ENCODE measurements at places on chromosomes 7 and 10.
A peak's percentile ranks its signal among the peaks of the same experiment; 100 is the strongest.

DNA sequence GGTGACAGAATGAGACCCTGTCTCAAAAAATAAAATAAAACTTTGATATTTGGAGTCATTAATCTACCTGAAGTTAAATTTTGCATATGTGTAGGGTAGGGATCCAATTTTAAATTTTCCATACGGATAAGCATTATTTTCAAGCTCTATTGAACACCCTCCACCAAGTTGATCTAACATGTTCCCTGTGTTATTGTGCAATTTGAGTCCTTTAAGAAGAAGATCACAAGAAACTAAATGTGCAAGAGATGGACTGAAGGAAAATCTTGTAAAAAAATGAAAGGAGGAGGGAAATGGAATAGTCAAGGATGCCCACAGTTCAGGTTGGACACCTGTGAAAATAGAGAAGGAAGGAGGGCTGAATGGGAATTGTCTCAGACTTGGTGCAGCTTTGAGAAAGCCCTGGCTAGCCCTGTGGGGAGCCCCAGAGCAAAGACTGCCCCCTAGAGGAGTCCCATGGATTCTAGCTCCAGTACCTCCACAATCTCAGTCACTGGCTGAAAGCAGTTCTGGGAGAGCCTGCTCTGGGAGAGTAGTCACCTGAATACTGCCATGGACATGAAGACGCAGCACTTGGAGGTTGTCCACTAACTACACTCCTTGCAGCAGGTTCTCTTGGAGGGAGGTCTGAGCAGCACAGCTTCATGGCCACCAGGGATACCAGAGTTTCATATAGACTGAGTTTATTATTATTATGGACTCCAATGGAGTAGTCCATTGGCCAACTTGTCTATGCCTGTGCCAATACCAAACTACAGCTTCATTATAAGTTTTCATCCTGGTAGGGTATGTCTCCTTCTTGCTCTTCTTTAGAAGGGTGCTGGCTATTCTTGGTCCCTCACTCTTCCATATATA, 5.7 kb upstream of the TIAL1 start:
- DNase-seq = no peak

DNA sequence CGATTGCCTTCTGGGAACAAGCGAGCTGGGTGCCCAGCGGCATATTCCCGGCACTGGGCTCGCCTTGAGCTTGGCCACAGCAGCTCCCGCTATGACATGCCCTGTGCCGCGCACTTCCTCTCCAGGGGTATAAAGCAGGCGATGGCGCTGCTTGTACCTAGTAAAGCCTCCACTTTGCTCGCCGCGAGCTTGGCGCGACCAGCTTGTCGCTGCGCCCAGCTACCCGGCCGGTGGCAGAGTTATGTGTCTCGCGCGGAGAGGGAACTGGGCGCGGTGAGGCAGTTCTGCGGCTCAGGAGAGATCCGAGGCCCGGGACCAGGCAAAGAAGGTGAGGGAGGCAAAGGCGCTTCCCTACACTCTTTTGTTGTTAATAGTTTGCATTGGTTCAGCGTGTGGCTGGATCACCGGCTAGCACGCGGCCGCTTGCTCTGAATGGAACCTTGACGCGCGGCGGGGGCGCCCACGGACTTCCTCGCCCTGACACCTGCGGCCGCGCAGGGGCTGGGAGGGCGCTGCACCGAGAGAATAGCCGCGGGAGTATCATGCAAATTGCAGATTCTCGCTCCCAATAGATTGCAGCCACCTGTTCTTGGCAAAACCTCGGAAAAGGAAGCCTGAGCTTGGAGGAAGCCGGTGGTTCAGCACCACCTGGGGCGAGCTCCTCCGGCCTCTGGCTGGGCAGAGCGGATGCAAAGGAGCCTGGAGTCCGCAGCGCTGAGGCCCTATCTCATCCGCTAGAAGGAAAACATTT, 3.0 kb upstream of the BUB3 start:
- DNase-seq = no peak

DNA sequence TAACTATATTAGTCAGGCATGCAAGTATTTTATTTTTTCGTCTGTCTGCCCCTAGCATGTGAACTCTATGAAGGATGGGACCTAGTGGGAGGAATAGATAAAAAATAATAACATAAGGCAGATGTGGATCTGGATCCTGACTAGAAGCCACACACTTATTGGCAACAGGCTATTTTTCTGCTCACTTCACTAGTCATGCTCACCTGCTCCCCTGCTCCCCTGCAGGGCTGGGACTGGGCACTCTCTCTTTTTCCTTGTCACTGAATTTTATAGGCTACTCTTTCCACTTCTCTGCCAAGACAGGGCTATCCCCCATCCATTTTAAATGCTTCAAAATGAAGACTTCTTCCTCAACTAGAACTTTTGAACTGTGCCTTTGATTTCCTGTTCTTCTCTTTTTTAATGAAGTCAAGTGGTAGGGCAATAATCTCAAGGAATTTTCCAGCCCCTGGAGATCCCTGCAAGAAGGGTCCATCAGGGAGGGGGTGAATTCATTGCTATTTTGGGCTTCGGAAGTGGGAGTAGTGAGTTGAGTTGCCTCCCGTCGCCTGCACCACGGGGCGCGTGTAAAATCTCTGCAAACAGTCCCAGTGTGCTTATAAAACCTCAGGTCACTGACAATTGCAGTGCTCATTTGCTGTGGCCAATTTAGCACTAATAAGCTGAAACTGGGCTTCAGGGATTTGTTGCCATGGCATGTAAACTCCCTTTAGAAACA, 156.7 kb upstream of the NPVF start:
- DNase-seq = peak; percentile 61

DNA sequence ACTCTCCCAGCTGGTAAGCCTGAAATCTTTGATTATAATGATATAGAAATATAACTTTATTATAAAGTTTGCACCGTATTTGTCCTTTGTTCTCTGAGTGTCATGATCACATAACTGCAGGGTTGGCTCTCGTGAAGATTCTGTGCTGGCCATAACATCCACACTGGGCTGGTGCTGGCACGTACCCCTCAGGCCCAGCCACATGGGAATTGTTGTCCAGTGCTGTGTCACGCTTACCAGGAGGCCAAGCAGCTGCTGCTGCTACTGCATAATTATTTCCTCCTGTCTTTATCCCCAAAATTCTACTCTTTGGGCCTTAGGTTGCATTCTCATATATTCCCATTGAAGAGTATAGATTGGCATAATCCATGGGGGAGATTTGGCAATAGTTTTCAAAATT, 20.8 kb upstream of the UCN3 start:
- DNase-seq = no peak

DNA sequence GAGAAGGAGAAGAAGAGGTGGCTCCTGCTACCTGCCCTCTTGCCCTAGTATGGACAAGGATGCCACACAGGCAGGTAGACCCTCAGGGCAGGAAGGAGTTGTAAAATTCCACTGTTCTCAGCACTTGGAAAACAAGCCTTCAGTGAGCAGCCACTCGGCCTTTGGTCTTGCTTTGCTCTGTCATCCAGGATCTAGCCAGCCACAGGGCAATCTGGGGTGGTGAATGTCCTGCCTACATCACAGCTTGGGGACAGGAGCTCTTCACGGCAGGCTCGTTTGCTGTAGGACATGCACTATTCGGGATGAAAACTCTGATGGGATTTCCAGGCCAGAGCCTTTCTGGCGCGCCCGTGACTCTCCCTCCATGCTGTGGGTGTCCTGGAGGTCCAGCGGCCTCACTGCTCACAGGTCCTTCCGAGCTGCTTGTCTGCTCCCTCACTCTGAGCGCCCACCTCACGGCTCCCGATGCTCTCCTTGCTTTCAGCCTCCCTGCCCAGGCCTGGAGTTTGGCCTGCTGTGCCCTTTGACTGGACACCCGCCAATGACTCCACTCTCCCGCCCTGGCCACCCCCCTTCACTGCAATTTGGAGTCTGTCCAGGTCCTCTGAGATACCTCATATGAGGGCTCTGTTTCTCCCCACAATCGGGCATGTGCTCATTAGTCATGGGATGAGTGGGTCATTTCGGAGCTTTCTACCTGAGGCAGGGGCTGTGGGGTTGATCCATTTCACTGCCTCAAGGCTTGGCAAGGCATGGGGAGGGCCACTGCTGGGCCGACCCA, 227.2 kb upstream of the GRB10 start:
- no peak for DNase-seq

DNA sequence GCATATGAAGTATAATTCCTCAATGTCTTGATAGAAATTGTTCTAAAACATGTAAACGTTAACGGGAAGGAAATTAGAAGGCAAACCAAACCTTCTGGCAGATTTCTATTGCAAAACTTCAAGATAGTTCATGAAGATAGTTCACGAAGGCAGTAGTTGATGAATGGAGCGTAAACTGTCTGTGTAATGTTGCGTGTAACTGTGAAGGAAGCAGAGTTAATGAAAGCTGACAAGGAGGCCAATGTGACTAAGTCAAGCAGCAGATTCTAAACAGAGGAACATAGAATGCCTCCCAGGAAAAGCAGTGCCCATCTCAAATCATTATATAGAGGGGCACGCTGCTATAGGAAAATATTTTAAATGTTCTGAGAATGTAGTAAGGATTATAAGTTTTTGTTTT, 659.7 kb upstream of the IGFBP3 start:
- DNase-seq = no peak

GRCh38 chr7:135299235-135299634, 65.6 kb downstream of the STRA8 start:
- DNase-seq = no peak

- peak; percentile 40 for DNase-seq
Measured at GRCh38 chr7:137882806-137883205, 36.0 kb upstream of the DGKI start.

DNA sequence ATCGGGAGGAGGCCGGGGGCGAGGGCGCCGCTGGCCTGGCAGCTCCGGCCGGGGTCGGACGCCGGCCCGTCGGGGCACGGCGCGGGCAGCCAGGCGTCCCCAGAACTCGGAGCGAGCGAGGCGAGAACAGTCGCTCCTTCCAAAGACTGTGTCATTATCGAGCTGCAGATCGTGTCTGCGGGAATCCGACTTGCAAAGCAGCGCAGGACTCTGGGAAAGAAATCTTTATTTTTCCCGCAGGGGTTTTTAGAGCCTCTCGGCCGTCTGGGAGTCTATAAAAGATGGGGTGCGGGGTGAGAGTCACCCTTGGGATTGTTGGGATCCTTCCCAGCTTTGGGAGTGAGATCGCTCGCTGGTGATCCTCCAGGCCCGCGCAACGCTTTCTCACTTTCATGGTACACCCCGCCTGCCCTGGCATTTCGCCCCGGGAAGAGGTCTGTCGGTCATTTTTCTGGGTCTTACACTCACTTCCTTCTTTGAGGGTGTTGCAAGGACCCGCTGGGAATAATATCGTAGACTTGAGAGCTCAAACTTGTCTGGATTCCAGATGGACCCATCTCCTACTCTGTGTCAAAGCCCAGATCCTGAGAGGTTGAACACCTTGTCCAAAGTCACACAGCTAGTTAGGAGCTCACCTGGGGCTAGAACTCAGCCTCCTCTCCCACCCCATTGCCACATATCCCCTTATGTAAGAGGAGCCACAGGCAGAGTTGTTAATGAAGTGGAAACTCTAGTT, 1.0 kb downstream of the UBTD1 start:
- peak; percentile 57 for DNase-seq

GRCh38 chr10:124025660-124026588, 67.5 kb downstream of the CHST15 start:
- peak; percentile 8 for DNase-seq

GRCh38 chr10:124724279-124725027, 19.7 kb downstream of the FAM53B start:
- DNase-seq = peak; percentile 35

- DNase-seq = no peak
Measured at GRCh38 chr7:97680622-97681021, 51.3 kb upstream of the TAC1 start.

GRCh38 chr10:3400348-3400747, 227.8 kb upstream of the PITRM1 start:
- DNase-seq = no peak

- DNase-seq = no peak
Measured at GRCh38 chr10:82409671-82410070, 534.7 kb downstream of the NRG3 start.

GRCh38 chr7:107551936-107552335, 11.8 kb downstream of the COG5 start:
- DNase-seq = no peak

GRCh38 chr10:133159611-133159949, 439 bp upstream of the KNDC1 start:
- DNase-seq = no peak

DNA sequence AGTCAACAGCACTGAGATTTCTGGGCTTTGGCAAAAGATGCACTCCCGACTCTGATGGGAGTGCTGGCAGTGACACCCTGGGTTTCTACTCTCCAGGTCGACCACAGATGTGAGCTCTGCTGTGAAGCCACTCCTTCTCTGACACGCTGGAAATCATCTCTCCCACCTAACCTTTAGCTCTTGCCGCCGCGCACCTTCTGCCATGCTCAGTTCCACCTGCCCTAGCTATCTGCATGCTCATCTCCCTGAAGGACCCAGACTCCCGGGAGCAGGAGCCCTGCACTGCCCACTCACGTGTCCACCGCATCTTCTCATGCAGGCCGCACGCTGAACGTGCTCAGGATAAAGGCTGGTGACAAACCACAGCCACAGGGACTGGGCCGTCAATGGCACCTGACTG, 174.8 kb downstream of the TNS3 start:
- no peak for DNase-seq

DNA sequence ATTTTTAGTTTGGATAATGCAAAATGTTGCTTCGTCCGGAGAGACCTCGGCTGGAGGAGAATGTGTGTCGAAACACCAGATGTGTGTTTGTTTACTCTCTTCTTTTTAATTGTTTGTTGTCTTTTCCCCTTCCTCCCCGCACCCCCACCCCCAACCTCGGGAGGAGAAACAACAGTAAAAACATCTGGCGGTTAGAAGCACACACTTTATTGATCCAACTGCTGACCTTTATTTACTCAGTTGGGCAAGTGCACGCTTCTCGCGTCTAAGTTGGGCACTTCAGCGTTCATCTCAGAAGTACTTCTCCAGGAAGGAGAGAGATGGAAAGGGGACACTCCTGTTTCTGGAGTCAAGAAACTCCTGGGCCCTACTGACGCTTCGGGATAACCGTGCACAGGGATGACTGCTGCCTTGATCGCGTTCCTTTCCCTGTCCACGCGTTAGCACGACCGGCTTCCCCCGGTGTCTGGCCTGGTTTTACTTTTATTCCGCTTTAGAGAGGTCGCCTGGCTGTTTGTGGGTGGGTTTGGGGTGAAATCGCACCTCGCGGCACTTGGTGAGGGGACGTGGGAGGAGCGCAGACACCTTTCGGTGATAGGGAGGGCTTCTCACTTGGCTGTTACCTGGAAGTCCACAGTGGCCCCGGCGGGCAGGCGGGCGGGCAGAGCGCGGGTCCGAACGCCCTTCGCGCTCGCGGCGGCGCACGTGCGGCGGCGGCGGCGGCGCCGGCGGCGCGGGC, 168.3 kb upstream of the PPP1R3A start:
- DNase-seq = peak; percentile 40

GRCh38 chr7:38086857-38087256, 91.2 kb upstream of the STARD3NL start:
- no peak for DNase-seq

GRCh38 chr7:20651960-20652544, 36.6 kb downstream of the ABCB5 start:
- no peak for DNase-seq

DNA sequence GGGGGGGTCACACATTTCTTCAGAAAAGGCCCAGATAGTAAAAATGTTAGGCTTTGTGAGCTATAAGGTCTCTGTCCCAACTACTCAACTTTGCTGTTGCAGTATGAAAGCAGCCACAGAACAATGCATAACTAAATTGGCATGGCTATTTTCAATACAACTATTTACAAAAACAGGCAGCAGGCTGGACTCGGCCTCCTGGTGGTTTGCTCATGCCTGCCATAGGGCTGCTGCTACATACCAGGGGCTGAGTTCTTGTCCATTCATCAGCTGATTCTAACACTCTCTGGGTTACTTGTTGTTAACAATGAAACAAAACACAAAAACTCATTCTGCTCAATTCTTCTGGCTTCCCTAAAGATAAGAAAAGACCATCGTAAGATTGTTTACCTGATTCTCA, 109.4 kb upstream of the ADAM12 start:
- no peak for DNase-seq
